Activated CD4-positive, alpha-beta T cell treated with anti-CD3 and anti-CD28 coated beads, Interleukin-2, Interleukin-6, amounts not matched to agents 100 ng/mL and 50 ng/mL, durations not matched to agents 16 hours and 8 hours (primary cell): ENCODE measurements at places on chromosomes 12 and 14.

- DNase-seq = no peak
Observed at GRCh38 chr12:13135371-13136178, 32.1 kb upstream of the GSG1 start.

DNA sequence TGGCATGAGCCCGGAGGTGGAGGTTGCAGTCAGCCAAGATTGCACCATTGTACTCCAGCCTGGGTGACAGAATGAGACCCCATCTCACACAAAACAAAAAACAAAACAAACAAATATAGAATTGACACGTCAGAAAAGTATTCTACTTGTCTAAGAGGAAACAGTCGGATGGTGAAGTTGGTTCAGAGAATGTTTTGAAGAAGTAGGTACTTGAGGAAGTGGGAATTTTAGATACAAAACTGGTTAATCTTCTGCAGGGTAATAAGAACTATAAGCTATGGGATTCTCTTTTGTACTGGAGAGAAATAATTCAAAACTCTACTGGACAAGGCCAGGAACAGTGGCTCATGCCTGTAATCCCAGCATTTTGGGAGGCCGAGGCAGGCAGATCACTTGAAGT is 14.6 kb upstream of the TCTN1 start:
- no peak for DNase-seq

- peak; percentile 31 for DNase-seq
Observed at GRCh38 chr12:50740307-50740706, 23.6 kb upstream of the ATF1 start.

GRCh38 chr12:1439201-1439600 is 155.2 kb downstream of the FBXL14 start:
- DNase-seq = no peak

- peak; percentile 65 for DNase-seq
Observed at GRCh38 chr12:22687361-22688076, 62.5 kb downstream of the ETNK1 start.

DNA sequence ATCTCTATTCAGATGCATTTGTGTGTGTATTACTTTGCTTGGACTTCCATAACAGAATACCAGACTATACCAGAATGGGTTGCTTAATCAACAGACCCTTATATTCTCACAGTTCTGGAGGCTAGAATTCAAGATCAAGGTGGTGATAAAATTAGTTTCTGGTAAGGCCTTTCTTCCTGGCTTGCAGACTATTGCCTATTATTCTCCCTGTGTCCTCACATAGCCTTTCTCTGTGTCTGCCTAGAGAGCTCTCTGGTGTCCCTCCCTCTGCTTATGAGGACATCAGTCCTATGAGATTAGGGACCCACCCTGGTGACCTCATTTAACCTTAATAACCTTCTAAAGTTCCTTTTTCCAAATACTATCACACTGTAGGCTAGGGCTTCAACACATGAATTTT is 106.0 kb downstream of the FAR2 start:
- DNase-seq = no peak

DNA sequence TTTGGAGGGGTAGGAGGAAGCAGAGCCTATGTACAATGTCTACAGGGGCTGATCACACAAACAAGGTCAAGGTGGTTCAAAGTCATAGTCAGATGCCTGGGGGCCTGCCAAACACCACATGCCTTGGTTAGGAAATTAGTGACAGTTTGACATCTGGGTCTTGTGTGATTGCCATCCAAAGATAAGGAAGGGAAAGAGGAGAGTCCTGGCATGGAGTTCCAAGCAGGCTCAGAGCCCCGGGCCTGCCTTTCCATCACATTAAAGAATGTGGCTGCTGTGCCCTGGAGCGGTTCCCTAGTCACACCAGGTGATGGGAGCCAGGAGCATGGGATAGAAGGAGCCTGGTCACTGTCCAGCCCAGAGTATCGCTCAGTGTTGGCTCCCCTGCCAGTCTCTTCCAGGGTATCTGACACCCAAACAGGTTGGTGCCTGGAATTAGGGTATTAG is 53.6 kb upstream of the BCL2L14 start:
- no peak for DNase-seq

- DNase-seq = peak; percentile 39
Observed at GRCh38 chr12:66688846-66689439, 10.1 kb upstream of the GRIP1 start.

- DNase-seq = no peak
Observed at GRCh38 chr14:57747036-57747435, 118.9 kb downstream of the SLC35F4 start.

DNA sequence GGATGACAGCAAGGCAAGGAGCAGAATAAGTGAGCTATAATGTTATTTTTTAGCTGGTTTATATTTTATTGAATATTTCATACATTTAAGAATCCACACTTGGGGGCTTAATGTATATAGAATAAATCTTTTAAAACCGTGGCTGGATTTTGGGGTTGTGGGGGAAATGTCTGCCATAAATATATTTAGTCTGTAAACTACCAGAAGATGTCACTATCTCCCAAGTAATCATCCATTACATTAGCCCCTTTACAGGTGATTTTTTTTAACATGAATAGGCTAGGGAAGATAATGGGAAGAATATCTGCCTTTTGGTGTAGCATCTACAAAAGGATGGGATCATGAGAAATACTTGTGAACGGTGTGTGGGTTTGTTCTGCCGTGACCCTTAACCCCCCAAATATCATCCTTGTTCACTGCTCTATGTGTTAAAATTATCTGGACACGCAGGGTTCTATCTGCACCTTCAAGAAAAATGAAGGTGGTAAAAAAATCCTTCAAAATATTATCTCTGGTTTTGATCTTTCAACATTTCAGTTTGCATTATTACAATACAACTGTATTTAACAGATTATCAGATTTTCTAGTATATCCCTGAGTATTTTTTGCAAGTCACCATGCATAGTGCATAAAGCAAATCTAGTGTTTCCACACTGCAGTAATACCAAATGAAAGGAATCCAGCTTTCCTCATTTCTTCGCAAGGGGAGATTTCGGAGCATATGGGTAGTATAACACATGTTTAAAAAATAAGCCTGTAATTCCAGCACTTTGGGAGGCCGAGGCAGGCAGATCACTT is 8.0 kb upstream of the SLC17A8 start:
- no peak for DNase-seq

DNA sequence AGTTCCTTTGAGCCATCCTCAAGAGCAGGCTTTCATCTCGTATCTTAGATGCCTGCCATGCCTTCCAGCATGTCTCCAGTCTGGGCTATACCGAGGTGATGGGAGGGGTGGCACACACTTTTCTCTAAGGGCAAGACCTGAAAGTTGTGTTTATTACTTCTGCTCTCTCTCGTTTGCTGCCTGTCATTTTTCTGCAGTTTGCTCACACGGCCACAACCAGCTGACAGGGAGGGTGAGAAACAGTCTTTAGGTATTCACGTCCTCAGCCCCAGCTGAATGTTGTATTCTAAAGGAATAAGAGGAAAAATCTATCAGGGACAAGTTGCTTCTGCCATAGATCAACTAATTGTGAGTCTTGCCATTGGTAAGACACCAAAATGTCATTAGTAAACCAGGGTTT is 88.0 kb downstream of the TMTC2 start:
- no peak for DNase-seq

- DNase-seq = no peak
Observed at GRCh38 chr12:581746-582145, 81.5 kb downstream of the NINJ2 start.

- peak; percentile 16 for DNase-seq
Observed at GRCh38 chr12:51357374-51358047, 11.0 kb upstream of the CELA1 start.

DNA sequence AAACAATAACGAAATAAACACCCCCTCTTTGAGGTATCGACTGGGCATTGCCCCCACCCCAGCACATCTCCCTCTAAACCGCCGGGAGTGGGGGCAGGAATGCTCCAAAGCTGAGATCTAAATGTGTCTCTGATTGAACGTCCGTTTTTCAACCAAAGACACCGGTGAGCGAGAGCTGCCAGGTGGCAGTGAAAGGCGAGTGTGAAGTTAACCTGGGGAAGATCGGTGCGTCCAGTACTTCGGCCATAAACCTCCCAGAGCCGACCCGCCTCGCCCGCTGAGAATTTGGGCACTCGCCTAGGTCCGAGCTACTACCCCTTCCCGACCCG is 625 bp downstream of the ANGEL1 start:
- DNase-seq = peak; percentile 24

DNA sequence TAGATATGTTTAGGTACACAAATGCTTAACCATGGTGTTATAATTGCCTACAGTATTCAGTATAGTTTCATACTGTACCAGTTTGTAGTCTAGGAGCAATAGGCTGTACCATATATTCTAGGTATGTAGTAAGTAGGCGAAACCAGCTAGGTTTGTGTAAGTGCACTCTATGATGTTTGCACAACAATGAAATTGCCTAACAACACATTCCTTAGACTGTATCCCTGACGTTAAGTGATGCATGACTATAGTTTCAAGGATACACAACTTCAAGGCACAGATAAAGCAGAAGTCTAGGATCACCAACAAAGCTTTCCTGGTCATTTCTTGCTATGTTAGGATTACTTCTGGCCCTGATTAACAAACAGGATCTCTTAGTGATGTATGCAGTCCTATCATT is 135.1 kb downstream of the SLC38A1 start:
- no peak for DNase-seq

DNA sequence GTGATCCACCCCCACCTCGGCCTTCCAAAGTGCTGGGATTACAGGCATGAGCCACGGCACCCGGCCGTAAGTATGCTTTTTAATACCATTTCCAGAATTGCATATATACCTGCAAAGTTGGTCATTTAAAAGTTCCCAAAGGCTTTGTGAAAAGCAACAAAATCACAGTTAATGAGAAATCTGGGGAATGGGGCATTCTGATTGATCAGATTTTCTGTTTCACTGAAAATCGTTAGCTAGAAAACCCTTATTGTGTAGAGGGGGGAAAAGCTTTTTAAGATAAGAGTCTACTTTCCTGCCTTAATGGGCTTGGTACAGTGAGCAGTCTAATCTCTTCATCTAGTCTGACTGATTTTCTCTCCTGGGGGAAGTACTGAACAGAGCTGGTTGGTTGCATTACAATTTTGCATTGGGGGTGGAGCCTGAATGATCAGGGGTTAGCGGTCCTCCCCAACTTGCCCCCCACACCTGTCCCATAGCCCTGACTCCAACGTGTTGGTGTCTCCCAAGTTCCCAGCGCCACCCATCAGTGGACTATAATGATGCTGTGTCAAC is 23.8 kb downstream of the IL31 start:
- DNase-seq = no peak

- DNase-seq = no peak
Observed at GRCh38 chr12:48390026-48390425, 39.3 kb upstream of the ZNF641 start.

DNA sequence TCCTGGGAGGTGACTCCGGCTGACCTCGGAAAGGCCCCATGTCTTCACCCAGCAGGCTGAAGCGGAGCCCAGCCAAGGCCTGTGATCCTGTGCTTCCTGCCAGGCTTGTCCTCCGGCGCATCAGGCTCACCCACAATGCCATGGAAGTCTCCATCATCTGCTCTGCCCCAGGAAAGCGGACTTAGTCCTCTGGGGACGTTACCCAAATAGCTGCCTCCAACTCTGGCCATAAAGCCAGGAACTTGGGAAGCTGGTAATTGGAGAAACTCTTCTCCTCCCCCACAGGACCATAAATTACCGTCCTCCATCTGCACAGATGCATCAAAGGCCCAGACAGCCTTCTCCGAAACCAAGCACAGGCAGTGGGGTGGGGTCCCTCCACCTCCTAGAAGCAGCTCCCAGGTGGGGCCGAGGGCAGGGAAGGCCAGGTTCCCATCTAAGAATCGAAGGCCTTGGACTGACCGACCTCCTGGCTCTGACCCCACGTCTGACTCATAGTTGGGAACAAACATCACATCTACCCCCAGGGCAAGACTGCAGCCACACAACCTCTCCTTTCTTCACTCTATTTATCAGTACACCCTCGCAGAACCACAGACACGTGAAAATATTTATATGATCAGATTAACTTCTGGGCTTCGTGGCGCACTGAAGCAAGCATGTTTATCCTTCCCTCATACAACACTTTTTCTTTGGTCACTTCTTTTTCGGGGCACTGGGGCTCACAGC is 56.4 kb downstream of the PITPNM2 start:
- no peak for DNase-seq

GRCh38 chr12:105948331-105948730 is 190.4 kb downstream of the NUAK1 start:
- no peak for DNase-seq

GRCh38 chr14:99537399-99537798 is 56.2 kb downstream of the CCNK start:
- no peak for DNase-seq

- no peak for DNase-seq
Observed at GRCh38 chr14:50026396-50026795, 90.0 kb downstream of the VCPKMT start.

GRCh38 chr14:101639241-101639833 is 78.0 kb downstream of the DIO3 start:
- no peak for DNase-seq

- DNase-seq = no peak
Observed at GRCh38 chr12:107122452-107122958, 29.2 kb upstream of the CRY1 start.

DNA sequence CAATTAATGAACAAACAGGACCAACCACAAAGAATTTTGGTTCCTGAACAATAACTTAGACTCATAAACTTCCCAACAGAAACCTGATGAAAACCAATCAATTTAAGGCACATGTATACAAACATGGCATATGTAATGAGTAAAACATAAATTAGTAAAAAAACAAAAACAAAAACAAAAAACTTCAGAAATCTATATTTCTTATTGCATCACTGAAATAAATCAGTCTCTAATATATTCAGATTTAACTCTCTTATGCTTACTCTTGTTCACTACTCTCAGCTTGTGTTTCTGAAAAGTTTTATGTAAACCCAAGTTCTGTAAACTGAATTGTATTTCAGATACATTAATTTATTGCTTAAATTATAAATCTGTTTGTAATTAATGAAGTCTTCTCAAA is 233.7 kb downstream of the SLC25A21 start:
- DNase-seq = no peak

DNA sequence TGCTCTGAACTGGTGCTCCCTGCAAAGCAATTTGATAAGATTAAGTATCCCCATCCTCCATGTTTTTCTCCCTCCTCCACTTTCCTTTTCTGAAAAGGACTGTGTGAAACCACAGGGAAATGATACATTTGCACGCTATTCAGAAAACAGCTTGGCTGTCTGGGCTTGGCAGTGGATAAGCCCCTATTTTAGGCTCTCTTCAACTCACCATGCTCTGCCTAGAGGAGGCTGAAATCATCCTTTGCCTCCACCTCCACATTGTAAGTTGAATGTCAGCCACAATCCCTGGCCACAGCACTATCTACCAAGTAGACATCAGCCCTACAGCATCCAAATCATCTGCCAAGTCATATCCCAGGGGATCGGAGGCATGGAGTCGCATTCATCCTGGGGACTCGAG is 642.3 kb downstream of the RPS29 start:
- DNase-seq = no peak
